ENCODE measurements at places on chromosomes 5 and 9.

DNA sequence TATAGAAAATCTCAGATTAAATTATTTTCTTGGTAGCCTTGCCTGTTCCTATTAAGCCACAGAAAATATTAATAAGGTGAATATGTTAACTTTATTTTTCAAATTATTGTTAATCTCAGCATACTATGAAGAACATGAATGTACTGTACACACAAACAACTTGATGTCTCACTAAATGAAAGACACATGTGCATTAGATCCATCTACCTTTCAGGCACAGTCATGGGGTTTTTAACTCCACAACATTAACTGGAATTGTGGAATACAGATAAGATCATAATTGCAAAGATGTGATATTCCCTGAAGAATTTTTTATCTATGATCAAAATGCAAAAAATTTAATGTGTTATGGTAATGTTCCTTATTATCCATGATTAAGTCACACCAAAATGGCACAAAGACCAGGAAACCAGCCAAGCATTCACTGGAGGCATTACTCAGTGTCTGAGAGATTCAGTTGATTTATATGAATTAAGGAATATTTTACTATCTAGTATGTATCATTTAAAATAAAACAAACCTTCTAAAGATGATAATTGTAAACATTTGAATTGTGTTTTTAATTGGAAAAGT, 150.0 kb upstream of the VCAN start:
- DNase-seq: no peak

- DNase-seq: no peak
Measured at GRCh38 chr5:65394087-65394486, 87.6 kb downstream of the ADAMTS6 start.

- DNase-seq: no peak
Measured at GRCh38 chr9:118568704-118569103, 800.5 kb downstream of the BRINP1 start.

DNA sequence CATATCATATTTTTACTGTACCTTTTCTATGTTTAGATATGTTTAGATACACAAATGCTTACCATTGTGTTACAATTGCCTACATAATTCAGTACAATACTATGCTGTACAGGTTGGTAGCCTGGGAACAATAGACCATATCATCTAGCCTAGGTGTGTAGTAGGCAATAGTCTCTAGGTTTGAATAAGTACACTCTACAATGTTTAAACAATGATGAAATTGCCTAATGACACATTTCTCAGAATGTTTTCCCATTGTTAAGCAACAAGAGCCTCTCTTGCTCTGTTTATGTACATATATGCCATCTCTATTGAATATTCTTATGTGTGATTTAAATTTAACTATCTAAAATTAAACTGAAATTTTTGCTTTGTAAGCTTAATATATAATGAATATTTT, 209.6 kb upstream of the ST8SIA4 start:
- DNase-seq: no peak

DNA sequence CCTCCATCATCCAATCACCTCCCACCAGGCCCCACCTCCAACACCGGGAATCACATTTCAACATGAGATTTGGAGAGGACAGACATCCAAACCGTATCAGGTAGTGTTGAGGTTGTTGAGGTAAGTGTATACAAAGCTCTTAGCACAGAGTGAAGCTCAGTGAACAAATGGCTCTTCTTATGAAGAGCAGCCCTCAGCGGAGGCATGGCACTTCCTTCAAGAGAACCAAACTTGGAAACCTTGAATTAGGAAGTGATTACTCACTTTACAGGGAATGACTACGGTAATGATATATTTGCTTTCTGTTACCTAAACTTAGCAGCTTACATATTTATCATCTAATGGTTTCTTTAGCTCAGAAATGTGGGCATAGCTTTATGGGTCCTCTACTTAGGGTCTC, 92.8 kb downstream of the IQGAP2 start:
- no peak for DNase-seq

DNA sequence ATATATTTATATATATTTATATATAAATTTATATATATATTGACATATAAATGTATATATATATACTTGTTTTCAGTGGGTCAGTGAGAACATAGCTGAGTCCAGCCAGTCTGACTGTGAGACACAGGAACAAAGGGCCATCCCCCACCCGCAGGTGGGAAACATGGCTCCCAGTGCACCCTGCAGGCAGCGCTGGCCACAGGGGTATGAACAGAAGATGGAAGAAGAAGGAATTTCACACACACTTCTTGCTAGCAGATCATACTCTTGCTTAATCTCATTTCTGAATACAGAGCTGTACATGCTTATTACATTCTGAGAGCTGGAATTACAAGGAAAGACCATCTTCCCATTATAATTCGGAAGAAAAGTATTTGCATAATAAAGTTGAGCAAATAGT, 595.4 kb downstream of the IRX1 start:
- no peak for DNase-seq

GRCh38 chr9:109074236-109074889, 45.4 kb downstream of the TMEM245 start:
- no peak for DNase-seq

DNA sequence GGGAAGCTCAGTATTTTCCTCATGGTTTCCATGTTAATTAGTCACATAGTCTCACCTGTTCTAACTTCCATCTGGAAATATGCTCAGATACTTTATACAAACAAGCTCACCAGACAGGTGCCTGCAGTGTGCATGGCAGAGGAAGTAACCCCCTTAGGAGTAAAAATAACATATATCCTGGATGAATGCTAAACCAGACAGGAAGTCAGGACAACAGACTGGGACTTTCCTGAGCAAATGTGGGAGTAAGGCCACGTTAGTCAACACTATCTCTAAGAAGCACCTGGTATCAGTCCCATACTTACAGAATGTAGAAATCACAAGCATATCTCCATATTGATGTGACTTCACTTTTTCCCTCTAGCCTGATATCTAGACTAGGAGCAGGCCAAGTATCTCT, 128.4 kb downstream of the SEC61B start:
- DNase-seq: no peak

DNA sequence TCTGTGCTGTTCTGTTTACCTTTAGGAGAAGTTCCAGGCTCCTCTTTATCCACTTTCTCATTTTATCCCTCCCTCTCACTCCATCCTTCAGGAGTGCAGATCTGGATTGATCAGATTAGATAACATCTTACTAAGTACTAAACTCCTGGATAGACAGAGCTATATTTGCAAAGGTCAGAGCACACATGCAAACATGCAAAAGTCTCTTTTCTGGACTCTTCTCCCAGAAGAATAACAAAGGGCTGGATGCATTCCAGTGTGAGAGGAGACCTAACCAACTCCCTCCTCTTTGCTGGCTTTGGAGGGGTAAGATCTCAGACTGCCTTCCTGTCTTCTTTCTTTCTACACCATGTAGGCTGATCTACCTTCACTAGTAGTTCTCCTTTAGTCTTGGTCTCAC, 21.4 kb downstream of the GARNL3 start:
- DNase-seq: no peak

DNA sequence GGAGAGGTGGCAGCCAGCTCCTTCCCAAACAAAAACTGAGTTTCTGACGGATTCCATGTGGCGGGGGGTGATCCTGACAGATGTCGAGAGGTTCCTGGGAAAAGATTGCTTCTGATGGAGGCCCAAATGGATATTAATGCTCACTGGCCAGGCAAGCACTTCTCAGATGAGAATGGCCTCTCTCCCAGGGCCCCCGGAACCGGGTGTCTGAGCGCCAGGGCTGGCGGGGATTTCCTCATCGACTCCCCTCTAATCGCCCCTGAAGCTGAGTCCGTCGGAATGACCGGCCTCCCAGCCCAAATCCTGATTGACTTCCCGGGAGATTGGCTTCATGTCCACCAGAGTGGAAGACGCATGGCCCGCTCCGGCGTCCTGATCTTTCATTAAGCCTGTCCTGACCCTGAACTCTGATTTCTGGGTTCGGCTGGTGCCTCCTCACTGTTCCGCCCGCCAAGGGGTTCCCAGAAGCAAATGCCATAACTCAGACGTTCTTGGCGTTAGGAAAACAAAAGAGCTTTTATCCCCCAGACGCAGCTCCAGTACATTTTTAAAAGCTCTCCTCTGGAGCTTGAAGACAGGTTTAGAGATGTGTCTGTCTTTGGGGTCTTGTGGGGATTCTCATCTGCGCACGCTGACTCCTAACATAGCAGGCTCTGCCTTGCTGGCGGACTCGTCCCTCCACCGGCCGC, 17.6 kb downstream of the FIBCD1 start:
- no peak for DNase-seq

GRCh38 chr5:87210076-87210475, 57.6 kb upstream of the RASA1 start:
- no peak for DNase-seq

DNA sequence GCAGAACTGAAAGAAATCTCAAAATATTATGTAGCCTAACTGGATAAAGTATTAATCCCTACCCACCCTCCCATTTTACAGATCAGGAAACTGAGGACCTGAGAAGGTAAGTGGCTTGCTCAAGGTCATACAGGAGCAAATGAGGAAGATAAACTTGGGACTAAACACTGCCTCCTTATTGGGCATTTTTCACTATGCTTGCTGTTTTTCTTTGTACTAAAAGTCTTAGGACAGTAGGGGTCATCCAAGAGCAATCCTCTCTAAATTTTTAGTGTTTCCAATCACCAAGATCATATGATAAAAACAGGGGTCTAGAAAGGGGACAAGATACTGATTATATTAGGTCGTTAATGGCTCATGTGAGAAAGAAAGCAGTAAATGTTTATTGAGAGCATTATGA, 80.8 kb downstream of the RORB start:
- DNase-seq: no peak

DNA sequence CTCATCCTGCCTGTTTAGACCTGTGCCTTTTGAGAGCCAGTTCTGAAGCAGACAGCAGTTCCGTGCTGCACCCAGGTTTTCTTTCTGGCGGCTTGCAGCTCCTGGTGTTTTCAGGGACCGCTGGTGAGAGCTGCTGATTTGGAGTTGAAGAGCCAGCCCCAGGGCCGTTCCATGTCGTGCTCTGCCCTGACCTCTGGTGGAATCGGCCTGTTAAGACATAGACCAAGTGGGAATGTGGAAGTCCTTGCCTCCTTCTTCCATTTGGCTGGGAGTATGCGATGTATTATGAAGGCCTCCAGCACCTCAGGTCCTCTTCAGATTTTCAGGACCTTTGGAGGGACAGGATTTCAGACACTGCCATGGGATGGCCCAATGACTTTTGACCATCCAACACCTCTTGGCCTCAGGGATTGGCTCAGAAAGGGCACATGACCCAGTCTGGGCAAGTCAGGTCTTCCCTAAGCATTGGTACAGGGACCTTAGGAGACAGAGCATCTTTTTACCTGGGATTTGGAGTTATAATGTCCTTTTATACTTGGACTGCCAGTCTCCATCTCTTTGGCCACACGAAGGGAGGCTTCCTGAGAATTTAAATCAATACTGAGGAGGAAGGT, 136.1 kb upstream of the CLINT1 start:
- peak; percentile 43 for DNase-seq

DNA sequence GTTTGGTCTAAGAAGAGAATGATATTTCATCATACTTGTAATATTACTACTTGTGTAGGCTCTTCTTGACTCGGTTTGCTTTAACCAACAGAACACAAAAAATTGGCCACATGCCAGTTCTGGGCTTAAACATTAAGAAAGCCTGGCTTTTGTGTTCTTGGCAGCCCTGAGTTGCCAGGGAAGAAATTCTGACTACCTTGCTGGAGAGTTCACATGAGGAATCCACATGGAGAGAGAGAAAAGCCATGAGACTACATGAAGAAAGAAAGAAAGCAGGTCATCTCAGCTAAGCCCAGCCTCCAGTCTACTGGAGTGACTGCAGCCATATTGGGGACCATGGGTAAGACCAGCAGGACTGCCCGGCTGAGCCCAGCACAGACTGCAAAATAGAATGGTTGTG, 524.8 kb downstream of the RAB3C start:
- no peak for DNase-seq

- no peak for DNase-seq
Measured at GRCh38 chr5:179240561-179240960, 104.7 kb downstream of the ADAMTS2 start.

GRCh38 chr5:72134226-72134899, 27.1 kb downstream of the MAP1B start:
- DNase-seq: no peak

Data from activated naive CD8-positive, alpha-beta T cell treated with anti-CD3 and anti-CD28 coated beads, Interleukin-2, amount 50 U/mL, for 24 hours (primary cell).